ENCODE measurements at places on chromosomes 13 and 19.
A peak's percentile ranks its signal among the peaks of the same experiment; 100 is the strongest.

GRCh38 chr13:111292710-111293485, 27.5 kb upstream of the TEX29 start:
- no peak for DNase-seq

- DNase-seq, result no peak
These were observed 4.4 kb upstream of the TBXA2R start for GRCh38 chr19:3610745-3611717.

GRCh38 chr19:17481986-17482385, 11.7 kb downstream of the SLC27A1 start:
- no peak for DNase-seq

- DNase-seq, result peak; percentile 77
These were observed 2.4 kb downstream of the DZIP1 start for GRCh38 chr13:95642028-95642621.

DNA sequence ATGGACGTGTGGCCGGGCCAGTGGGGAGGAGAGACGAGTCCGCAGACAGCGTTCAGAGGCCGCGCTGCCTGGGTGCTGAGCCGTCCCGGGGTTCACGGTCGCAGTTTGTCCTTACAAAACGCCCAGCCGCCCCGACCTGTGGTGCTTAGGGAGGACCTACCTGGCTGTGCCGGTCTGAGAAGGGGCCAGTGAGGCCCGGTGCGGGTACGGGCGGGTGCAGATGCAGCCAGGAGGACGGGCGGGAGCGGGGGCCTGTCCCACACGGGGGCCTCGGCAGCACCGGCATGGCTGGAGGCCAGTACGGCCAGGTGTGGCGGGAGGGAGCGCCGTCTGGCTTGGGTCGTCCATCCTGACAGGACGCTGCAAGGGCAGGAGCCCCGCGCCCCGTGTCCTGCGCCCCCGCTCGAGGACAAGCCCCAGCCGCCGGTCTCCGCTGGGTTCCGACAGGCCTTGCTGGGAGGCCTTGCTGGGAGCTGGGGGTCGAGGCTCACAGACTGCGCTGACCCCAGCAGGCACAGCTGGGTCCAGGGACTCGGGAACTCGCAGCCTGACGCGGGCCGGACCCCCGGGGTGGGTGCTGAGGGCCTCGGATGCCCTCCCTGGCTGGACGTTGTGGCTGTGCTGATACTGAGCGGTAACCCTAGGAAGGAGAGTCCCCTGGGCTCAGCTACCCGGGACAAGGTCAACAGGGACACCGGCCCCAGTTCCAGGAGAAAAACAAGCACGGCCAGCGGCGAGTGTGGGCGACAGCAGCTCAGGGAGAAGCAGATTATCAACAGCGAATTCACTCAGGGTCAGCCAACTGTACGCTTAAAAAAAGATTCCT, 5.3 kb upstream of the PROZ start:
- peak; percentile 65 for DNase-seq

DNA sequence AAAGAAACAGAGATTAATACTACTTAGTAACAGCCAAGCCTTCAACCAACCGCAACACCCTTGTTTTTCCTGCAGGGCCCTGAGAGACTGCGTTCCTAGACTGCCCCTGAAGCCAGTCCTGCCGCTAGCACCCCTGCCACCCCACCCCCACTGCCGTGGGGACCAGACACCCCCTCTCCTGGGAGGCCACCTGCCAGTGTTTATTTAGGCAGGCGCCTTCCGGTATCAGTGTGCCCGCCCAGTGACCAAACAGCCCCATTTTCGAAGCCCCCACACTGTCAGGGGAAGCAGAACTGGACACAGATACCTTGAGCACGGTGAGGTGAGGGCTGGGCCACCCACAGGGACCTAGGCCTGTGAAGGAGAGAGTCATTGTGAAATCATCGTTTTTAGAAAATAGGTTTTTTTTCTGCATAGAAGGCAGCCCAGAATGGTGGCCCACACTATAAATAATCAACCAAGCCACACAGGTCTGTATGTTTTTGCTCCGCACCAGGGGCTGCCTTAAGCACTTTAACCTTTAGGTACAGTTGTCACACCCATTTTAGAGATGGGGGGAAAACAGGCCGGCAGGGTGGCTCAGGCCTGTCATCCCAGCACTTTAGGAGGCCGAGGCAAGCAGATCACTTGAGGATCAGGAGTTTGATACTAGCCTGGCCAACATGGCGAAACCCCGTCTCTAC, 3.5 kb upstream of the TLE5 start:
- DNase-seq, result peak; percentile 13

DNA sequence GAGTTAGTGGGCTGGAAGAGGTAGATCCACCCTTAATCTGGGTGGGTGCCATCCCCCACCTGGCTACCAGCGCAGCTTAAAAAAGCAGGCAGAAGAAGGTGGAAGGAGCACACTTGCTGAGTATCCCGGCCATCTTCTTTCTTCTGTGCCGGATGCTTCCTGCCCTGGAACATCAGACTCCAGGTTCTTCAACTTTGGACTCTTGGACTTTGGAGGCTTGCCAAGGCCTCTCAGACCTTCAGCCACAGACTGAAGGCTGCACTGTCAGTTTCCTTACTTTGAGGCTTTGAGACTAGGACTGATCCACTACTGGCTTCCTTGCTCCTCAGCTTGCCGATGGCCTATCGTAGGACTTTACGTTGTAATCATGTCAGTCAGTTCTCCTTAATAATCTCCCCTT, 127.6 kb upstream of the GPC6 start:
- no peak for DNase-seq

DNA sequence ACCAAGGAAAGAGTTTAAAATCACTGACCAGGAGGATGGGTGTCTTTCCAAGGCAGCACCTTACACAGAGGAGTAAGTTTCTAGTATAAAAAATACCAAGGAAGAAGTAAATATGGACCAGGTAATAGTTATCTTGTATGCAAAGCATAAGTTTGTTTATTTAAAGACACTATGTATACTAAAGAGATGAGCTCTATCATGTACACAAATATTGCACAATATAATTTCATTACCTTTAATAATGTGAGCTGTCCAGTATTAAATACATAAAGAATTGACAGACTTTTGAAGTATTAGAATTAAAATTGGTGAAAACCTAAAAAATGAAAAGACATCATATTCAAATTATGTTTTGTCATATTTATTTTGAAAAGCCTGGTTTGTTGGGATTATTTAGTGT, 322.0 kb upstream of the MIR17HG start:
- DNase-seq, result no peak

- DNase-seq, result no peak
These were observed 22.3 kb upstream of the SLC46A3 start for GRCh38 chr13:28741084-28741491.

DNA sequence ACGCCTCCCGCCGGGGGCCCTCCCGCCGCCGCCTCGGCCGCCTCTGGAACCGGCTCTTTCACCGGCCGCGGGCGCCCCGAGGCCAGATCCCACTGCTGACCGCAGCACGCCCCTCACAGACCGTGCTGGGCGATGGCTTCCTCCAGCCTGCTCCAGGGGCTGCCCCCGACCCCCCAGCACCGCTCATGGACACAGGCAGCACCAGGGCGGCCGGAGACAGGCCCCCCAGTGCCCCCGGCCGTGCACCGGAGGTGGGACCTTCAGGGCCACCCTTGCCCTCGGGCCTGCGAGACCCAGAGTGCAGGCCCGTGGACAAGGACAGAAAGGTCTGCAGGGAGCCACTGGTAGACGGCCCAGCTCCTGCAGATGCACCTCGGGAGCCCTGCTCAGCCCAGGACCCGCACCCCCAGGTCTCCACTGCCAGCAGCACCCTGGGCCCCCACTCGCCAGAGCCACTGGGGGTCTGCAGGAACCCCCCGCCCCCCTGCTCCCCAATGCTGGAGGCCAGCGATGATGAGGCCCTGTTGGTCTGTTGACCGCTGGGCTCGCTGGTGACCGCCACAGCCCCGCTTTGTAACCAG, 13.0 kb downstream of the LRP3 start:
- DNase-seq, result peak; percentile 40

GRCh38 chr19:4802711-4803110, 11.2 kb downstream of the FEM1A start:
- no peak for DNase-seq

GRCh38 chr13:25608181-25608580, 236.4 kb downstream of the ATP8A2 start:
- no peak for DNase-seq

- DNase-seq, result peak; percentile 66
These were observed at the start of gene FXYD7 for GRCh38 chr19:35143231-35143715. Gene FXYD7 (plus strand): TSS chr19:35143255. CDS start chr19:35143334, 79 bp downstream.

DNA sequence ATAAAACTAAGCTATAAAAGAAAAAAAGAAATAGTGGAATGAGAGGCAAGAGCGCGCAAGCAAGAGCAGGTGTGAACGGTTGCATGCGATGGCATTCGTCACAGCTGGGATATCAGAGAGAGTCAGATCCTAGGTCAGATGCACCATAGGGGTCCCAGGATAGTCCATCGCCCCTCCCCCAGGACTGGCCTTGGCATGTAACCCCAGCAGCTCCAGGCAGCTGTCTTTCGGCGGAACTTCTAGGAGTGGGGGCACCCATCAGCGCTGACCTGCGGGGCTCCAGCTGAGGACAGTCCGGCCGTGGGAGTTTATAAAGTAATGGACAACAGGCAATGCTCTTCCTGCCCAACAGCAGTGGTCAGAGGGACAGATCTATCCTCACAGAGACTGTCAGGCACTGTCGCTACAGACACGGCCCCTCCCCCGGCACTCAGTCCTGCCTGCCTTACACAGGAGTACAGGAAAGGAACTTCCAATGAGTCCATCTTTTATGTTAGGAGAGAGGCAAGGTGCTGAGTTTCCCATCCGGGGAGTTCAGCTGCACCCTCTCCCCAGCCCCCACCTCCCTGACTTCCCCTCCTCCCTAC, 1.4 kb downstream of the SIAH3 start:
- peak; percentile 42 for DNase-seq

- no peak for DNase-seq
These were observed 84.6 kb downstream of the FRY start for GRCh38 chr13:32116210-32116609.

GRCh38 chr19:8340341-8341096, 2.5 kb downstream of the KANK3 start:
- DNase-seq, result peak; percentile 65

- no peak for DNase-seq
These were observed 208.9 kb upstream of the TMTC4 start for GRCh38 chr13:100883453-100883852.

- no peak for DNase-seq
These were observed 2.0 kb downstream of the TTC9B start for GRCh38 chr19:40216013-40216776.

GRCh38 chr19:1109032-1109551, 5.3 kb downstream of the GPX4 start:
- DNase-seq, result no peak

GRCh38 chr19:46975925-46976782, 43.5 kb upstream of the NPAS1 start:
- DNase-seq, result peak; percentile 69

- DNase-seq, result no peak
These were observed 15.8 kb downstream of the PRODH2 start for GRCh38 chr19:35796645-35797542.

DNA sequence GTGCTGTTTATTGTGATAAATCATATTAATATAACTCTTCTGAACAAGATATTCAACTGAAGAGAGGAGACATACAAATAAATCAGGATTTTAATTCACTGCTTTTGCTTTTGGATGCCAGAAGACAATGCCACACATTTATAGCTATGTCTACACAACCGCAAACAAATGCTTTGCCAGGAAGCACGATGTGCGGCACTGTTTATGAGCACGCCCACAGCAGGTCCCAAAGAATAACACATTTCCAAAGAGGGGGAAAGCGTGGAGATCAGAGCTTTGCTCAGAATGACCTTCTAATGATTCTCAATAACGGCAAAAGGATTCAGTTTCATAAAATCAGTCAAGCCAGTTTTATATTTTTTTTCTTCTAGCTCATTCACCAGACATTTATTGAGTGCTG, 16.7 kb downstream of the FAM216B start:
- no peak for DNase-seq

GRCh38 chr19:556611-557382, 12.9 kb downstream of the GZMM start:
- DNase-seq, result no peak

- DNase-seq, result peak; percentile 54
These were observed 16.1 kb upstream of the TPP2 start for GRCh38 chr13:102580552-102581169.

- DNase-seq, result no peak
These were observed 289.4 kb upstream of the MIR17HG start for GRCh38 chr13:91058066-91058465.

- DNase-seq, result no peak
These were observed 563.9 kb downstream of the DACH1 start for GRCh38 chr13:71303144-71303543.
